Osteocyte (in vitro differentiated cells): ENCODE measurements at places on chromosomes 7 and 10.

DNA sequence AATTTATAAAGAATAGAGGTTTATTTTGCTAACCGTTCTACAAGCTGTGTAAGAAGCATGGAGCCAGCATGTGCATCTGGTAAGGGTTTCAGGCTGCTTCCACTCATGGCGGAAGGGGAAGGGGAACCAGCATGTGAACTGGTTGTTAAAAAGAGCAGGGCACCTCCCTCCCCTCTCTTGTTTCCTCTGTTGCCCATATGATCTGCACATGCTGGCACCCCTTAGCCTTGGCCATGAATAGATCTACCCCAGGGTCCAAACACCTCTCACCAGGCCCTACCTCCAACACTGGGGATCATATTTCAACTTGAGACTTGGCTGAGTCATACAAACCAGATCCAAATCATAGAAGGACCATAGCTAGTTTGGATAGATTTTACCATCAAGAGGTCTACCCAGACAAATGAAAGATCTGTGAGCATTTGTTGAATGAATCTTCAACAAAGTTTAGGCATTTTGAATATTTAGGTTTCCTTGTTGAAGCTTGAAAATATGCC lies 36.0 kb upstream of the NRP1 start:
- DNase-seq: no peak

GRCh38 chr7:94908323-94909178 lies 1.2 kb downstream of the PPP1R9A start:
- no peak for DNase-seq

GRCh38 chr7:137282043-137282442 lies 61.5 kb downstream of the PTN start:
- DNase-seq: no peak

DNA sequence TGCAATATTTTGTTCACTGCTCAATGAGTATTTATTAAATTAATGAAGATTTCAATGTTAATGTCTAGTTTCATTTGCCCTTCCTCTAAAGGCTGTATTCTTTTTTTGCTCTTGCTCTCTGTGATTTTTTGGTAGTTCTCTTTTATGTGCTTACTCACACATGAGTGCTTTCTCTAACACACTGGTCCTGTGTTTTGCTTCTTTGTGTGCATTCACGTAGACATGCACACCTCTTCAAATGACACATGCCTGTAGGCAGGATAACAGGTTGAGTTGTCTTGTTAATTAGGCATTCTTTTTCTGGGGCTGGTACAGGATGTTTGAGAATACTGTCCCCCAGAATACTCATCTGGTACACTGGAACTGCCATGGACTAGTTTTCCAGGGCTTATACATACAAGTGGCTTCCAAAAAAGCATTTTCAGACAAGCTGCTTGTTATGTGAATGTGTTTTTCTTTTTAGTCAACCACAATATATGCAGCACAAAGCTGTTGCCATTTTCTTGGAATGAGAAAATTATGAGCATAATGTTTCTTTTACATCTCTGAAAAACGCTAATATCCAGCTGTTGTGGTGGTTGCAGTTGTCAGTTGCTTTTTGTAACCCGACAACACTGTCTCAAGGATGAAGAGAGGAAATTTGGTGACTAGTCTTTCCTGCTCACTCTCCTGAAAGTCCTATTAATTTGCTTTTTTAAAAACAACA lies 416.4 kb downstream of the AUTS2 start:
- DNase-seq: no peak

DNA sequence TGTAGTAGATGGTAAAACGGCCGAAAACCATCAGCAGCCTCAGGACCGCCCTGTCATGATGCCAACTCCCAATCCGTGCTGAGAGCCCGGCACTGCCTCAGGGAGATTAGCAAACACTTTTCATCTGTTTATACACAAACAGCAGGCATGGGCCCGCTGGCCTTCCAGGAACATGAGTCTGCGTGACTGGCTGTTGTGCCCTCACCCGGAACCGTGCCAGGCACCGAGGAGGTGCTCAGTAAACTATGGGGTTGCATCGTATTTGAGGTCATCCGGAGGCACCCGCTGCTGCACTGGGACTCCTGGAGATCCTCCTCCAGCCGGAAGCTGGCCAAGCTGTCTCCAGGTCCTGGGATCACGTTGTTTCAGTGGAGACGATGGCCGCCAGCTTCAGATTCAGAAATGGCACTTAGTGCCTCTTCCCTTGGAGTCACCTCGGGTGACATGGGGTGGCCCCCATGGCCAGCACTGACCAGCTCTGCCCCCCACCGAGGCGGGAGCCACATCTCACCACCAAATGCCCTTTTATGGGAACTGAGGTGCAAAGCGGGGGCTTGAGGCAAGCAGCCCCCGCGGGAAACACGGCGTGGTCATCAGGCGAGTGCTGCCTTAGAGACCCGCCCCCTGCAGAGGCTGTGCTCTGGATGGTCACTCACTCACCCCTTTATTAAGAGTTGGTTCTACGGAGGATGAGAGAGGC lies 585.9 kb downstream of the PTPRN2 start:
- DNase-seq: no peak

- no peak for DNase-seq
Observed at GRCh38 chr7:48286836-48287235, 115.6 kb downstream of the ABCA13 start.

DNA sequence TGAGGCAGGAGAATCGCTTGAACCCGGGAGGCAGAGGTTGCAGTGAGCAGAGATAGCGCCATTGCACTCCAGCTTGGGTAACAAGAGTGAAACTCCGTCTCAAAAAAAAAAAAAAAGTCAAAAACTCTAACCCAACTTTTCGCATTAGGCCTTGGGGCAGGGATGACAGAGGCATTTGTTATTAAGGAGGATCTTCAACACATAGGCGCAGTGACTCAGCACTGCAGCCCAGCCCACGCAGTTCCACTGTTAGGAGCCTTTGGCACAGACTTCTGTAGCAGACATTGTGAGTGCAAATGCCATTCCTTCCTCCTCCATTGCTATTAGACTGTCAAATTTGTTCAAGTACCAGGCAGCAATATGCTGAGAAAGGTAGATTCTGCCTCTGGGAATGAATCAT lies 43.1 kb upstream of the KLHL7 start:
- no peak for DNase-seq

DNA sequence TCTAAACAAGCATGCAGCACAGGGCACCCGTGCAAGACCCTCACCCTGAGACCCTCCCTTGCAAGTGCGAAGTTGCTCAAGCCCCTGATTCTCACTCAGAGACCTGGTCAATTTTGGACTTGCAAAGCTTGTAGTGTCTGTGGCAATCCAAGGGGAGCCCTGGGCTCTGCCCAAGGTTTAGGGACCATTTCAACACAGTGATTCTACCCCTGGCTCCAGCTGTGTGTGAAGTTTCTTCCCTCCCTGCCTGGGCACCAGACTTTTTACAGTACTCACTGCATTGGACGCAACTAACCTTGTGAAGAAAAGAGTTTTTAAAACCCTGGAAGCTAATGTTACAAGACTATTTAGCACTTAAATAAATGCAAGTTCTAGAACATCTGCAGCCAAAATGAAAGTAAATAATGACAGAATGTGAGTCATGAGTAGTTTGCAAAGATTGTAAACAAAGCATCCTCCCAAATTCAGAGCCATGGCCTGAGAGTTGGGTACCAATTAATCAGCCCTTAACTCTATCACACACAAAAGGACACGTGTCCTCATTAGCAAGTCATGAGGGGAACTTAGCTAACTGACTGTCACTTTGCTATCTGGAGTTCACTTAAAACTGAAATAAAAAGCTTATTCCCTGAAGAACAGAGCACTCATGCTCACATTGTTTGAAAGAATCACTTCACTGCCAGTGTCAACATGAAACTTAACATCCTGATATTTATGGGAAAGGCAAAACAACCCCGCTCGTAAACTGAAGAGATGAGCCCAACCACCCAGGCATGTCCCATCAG lies 48.1 kb downstream of the RGS10 start:
- DNase-seq: no peak

- DNase-seq: no peak
Observed at GRCh38 chr10:43824934-43825333, 176.3 kb upstream of the ZNF32 start.

DNA sequence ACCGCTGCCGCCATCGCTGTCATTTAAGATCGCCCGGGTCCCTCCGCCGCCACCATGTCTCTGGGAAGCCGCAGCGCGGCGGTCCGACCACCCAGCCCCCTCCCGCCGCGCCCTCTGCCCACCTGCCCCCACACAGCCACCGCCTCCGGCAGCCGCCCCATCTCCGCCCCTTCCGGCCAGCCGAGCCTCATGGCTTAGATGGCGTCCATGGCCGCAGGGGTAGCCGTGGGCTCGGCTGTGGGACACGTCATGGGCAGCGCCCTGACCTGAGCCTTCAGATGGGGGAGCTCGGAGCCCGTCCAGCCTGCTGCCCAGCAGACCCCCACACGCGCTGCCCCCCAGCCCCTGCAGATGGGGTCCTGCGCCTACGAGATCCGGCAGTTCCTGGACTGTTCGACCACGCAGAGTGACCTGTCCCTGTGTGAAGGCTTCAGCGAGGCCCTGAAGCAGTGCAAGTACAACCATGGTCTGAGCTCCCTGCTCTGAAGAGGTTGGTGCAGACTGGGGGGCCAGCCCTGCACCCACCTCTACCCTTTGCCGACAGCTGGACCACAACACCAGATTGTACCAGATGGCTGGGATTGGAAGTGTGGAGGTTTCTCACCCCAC lies 38.0 kb upstream of the TARP start:
- no peak for DNase-seq

DNA sequence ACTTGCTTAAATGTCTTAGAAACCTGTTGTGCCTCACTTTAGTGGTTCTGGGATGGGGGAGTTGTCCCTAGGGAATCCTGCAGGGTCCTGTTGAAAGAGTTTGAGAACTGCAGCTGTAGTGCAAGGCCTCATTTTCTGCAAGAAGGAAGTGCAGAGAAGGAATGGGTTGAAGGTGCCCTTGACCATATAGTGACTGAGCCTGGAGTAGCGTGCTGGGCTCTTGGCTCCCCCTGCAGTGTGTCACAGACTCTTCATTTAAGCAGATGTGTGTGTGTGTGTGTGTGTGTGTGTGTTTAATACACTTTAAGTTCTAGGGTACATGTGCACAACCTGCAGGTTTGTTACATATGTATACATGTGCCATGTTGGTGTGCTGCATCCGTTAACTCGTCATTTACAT lies 92.2 kb downstream of the GRK5 start:
- DNase-seq: no peak

GRCh38 chr10:75418712-75419111 lies 12.7 kb upstream of the LRMDA start:
- DNase-seq: no peak

GRCh38 chr7:23024454-23024853 lies 10.5 kb upstream of the HYCC1 start:
- no peak for DNase-seq

- peak; percentile 68 for DNase-seq
Observed at GRCh38 chr10:47023237-47024045, 112.2 kb downstream of the PTPN20 start.

DNA sequence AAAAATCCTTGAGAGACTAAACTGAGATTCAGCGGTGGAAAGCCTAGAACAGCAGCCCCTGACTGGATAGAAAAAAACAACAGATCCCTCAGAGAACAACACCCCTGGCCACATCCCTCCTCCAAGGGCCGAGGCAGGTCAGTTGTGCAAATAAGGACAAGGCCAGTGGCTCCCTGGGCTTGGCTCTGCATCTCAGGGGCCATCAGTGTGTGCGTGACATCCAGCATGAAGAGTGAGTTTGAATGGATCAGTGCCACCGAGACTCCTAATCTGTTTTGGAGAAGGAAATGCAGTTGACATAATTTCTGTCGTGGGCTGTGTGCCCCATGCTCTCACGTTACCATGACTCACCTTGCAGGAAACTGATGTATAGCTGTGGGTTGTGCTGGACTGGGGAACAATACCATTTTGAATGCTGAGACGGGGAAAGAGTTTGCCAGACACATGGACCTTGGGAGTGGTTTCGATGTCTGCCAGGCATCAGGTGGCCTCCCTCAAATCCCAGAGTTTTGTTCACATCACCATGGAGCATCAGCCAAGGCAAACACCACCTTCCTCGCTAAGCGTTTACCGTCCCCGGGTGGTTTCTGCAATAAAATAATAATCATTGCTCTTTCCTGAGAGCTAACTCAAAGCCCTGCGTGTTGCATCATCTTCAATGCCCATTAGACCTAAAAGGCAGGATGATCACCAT lies 153.2 kb upstream of the FZD8 start:
- no peak for DNase-seq

GRCh38 chr7:129262324-129262723 lies 37.5 kb downstream of the AHCYL2 start:
- DNase-seq: no peak

- no peak for DNase-seq
Observed at GRCh38 chr7:74129887-74130286, 44.3 kb upstream of the EIF4H start.

DNA sequence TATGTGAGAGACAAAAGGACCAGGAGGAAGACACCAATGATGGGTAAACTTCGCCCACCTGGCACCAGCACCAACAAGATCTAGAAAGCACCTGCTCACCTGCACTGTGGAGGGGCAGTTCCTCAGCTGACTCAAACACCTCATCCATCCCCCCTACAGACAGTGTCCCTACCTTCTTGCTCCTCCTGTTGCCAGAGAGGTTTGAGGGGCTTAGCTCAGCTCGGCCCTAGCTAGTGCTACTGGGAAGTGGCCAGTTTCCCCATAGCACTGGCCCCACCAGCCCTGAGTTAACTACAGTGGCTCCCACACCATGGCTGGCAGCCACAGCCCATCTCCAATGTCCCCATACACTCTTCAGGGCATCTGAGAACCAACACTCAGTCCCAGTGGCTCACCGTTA lies 70.8 kb downstream of the GRID1 start:
- peak; percentile 72 for DNase-seq

DNA sequence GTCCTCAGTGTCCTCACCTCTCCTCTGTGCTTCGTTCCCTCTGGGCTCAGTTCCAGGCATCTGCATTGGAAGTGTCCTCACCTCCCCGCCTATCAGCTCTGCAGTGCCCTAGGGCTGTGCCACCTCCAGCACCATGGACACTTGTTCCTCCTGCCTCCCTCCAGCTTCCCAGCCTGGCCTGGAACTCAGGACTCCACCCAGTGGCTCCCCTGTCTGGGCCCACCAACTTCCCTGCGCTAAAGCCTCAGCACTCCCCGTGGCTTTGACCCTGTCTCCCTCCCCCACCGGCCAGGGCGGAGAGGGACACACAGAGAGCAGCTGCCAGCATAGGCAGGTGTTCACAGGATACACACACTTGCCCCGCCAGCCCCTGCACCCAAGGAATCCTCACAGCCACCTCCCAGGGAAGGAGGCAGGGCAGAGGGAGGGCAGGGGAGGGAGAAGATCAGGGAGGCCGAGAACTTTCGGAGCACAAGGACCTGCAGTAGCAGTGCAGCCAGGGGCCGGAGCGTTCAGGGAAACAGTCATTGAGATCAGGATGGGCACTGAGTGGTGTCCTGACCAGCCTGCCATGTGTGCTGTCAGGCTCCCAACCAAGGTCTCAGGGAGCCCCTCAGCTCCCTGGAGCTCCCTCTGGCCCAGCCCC lies 31.3 kb downstream of the ANXA8 start:
- DNase-seq: peak; percentile 78

DNA sequence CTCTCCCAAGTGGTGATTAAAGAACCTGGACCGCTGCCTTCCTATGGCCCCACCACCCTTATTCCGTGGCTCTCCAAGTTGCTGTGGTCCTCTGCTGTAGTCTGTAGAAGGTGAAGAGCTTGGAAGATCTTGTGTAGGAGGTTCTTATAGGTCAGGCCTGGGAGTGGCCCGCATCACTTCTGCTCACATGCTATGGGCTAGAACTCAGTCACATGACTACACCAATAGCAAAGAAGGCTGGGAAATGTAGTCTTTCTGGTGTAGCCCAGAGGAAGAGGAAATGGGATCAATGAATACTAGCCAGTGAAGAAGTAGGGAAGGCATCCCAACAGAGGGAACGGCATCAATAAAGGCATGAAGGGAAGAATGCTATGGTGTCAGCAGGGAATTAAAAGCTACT lies 41.3 kb upstream of the AOAH start:
- no peak for DNase-seq
